Renal cortex interstitium (tissue), 15 donors: ENCODE measurements at places on chromosomes 4 and X.

DNA sequence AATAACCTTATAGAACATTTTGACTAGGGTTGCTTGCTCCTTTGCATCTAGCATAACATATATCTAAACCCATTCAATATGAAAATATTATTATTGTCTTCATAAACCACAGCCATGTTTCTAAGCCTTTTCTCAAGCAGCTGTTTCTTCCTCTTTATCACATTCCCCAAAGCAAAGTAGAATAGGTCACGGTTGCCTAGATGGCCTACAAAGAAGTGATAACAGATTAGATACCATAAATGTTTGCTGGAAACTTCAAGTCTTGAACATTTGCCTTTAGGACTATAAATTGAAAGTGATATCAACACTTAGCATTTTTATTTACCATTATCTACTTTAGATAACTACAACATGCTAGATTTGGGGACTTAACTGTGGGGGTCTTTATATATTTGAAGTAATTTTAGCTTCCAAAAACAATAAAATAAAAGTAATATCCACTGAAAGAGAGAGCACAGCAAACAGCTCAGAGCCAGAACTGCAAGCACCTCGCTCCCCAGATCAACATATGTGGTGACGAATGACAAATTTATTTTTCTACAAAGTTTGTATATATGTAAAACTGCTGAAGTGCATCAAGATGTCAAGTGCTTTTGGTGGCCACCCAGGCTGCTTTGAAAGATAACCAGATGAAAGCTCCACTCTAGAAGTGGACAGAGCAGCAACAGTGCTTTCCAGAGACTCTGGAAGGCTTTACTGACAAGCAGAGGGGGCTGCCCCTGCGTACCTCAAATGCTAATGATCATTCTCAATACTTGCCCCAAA lies 8.0 kb downstream of the HHIP start:
- no peak for DNase-seq

DNA sequence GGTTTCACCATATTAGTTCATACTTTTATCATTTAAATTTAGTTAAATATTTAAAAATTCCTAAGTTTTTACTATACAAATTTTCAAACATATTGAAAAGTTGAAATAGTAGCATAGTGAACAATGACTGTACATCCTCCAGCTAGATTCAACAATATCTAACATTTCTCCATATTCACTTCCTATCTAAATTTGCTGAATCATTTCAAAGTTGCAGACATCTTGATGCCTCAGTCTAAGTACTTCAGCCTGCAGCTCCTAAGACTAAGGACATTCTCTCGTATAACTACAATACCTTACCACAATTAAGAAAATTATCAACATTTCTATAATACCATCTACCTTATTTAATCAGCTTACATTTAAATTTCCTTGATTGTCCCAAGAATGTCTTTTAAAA lies 132.7 kb downstream of the TMEM164 start:
- DNase-seq = no peak

- no peak for DNase-seq
Observed at GRCh38 chrX:28709421-28709820, 122.2 kb downstream of the IL1RAPL1 start.

- no peak for DNase-seq
Observed at GRCh38 chrX:46758163-46758955, 559 bp downstream of the SLC9A7 start.

- DNase-seq = no peak
Observed at GRCh38 chrX:19174401-19175025, 52.2 kb upstream of the ADGRG2 start.

GRCh38 chrX:2427147-2427546 lies 73.6 kb downstream of the DHRSX start:
- DNase-seq = no peak

DNA sequence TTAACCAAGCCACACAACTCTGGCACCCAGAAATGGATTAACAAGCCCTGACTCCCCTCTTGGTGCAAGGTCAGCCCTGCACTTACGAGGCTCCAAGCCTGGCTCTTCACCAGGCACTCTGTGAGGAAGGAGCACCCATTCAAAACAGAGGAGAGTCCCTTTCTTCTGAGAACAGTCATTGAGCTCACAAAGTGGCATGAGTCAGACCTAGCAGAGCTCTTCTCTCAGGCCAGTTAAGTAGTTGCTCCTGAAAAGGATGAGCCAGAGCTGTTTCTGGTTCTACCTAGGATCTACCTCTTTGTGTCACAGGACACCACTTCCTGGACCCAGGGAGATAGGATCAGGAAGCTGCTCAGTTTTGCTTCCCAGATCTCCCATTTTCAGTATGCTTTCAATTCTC lies 48.2 kb downstream of the EVC2 start:
- DNase-seq = no peak
